Activated gamma-delta T cell treated with anti-CD3 and anti-CD28 coated beads, Interleukin-2, amount 50 U/mL, for 16 hours (primary cell): ENCODE measurements at places on chromosomes 16 and 17.

DNA sequence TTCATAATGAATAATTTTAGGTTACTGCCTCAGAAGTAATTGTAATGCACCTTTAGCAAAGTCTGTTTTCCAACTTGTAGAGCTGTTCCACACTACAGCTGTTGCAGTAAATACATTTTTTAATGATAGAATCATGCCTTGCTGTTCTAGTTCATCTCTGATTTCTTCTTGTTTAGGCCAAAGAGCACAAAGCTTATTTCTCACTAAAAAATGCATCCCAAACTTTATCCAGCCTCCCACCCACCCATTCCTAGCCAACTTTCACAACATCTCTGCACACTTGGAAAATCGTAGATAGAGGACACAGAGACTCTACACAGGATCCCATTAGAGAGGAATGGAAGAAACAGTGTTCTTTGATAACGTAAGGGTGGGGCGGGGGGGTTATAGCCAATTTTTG lies 252.2 kb upstream of the DYNLRB2 start:
- no peak for DNase-seq

DNA sequence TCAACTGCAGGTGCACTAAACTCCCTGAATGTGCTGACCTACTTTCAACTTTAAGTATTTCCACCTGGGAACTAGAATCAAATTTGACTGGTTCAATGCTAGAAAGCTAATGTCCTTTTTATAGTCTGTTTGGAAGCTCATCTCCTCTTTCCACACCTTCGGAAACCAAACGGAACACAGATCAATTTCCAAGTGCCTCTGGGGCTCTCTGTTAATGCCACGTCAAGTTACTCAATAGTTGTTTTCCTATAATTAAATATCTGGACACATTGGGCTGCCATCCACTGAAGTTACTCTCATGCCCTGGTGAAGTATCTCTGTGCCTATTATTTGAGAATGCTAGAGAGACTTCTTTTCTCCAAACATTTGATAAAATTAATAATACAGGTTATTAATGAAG lies 29.7 kb downstream of the ABAT start:
- DNase-seq, result no peak

DNA sequence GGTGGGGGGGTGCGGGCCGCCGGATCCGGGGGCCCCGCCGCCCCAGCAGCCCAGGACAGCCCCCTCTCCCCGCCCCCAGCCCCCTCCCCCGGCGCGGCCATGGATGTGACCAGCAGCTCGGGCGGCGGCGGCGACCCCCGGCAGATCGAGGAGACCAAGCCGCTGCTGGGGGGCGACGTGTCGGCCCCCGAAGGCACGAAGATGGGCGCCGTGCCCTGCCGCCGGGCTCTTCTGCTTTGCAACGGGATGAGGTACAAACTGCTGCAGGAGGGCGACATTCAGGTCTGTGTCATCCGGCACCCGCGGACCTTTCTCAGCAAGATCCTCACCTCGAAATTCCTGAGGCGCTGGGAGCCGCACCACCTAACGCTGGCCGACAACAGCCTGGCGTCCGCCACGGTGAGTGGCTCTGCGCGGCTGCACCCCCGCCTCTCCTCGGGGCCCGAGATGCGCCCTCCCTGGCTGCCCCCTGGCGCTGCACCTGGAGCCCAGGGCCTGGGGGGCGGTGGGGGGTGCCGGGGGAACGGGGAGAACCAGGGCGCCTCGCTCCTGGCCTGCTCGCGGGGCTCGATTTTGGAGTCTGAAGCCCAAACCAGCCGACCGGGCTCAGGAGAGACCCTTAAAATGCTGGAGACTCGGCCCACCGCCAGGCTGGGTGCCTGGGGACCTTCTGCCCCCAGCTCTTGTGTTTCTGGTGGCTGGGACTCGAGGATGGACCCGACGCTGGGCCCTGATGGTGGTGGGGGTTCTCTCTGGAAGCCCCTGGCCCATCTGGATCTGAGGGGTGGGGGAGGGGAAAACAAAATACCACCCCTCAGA lies 744 bp downstream of the CMIP start:
- DNase-seq, result no peak

GRCh38 chr17:44348234-44348987 lies 3.3 kb downstream of the GRN start:
- no peak for DNase-seq

DNA sequence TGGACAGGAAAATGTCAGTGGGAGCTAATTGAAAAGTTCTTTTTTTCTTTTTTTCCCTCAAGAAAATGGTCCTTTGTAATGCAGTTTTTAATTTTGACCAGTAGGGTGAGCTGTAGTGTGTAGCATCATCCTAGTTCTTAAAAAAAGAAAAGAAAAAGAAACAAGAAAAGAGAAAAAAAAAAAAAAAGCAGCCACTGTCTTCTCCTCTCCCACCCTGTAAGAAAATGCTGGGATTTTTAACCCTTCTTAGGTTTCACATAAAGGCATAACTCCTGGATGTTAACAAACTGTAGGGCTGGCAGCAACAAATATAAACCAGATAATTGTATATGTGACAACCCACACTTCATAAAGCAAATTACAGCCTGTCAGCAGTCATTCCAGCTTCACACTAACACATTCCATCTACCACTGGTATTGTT lies 78.1 kb downstream of the SKAP1 start:
- no peak for DNase-seq

- peak; percentile 41 for DNase-seq
These were observed 1.5 kb downstream of the COL1A1 start for GRCh38 chr17:50199803-50200456.

DNA sequence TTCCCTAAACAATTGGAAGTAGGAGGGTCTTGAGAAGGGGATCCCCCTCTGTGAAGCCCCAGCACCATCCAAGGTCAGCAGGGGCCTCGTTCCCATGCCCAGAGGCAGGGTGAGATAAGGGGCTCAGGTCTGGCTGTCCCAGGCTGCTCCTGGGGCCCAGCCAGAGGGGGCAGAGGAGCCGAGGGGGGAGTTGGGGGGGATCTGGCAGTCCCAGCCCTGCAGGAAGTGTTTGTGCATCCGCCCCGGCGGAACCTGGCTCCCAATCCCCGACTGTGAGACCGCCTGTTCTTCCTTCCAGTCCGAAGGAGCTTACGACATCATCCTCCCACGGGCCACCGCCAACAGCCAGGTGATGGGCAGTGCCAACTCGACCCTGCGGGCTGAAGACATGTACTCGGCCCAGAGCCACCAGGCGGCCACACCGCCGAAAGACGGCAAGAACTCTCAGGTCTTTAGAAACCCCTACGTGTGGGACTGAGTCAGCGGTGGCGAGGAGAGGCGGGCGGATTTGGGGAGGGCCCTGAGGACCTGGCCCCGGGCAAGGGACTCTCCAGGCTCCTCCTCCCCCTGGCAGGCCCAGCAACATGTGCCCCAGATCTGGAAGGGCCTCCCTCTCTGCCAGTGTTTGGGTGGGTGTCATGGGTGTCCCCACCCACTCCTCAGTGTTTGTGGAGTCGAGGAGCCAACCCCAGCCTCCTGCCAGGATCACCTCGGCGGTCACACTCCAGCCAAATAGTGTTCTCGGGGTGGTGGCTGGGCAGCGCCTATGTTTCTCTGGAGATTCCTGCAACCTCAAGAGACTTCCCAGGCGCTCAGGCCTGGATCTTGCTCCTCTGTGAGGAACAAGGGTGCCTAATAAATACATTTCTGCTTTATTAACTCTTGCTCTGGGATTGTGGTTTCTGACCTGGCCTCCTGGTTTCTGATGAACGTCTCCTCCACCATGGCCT lies 14.9 kb downstream of the GPRC5C start:
- DNase-seq, result no peak

- no peak for DNase-seq
These were observed 48.7 kb downstream of the CPPED1 start for GRCh38 chr16:12754824-12755543.

DNA sequence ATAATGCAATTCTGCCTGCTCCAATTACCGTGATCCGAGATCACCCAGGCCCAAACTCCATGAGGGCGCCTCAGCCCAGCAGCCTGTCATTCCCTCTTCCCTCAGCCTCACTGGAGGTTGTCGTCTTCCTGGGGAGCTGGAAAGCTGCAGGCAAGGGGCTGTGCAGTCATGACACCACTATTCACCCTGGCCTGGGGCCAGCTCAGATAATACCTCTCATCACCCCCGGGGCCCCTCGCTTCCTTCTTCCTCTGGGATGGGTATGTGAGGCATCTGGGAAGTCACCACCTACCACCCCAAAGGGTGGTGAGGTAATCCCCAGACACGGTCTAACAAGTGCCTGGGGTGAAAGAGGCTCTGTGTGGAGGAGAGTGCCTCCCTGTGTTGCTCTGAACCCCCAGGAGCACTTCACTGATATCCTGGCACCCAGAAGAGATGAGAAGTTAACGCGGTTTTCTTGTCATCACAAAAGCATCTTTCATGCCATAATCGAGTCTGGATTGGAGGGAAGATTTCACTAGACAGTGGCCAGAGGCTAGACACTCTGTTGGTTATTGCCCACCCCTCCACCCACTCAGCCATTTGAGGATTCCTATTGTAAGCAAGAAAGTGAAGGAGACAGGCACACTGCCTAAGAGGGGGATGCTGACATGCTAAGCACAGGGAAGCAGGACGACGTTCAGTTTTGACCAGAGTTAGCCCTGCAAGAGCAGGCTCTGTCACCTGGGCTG lies 18.4 kb downstream of the CFAP20 start:
- DNase-seq, result no peak

GRCh38 chr17:72093707-72094106 lies 27.1 kb upstream of the SOX9 start:
- DNase-seq, result no peak

GRCh38 chr16:35744084-35744483 lies 2284.7 kb downstream of the TP53TG3F start:
- no peak for DNase-seq

DNA sequence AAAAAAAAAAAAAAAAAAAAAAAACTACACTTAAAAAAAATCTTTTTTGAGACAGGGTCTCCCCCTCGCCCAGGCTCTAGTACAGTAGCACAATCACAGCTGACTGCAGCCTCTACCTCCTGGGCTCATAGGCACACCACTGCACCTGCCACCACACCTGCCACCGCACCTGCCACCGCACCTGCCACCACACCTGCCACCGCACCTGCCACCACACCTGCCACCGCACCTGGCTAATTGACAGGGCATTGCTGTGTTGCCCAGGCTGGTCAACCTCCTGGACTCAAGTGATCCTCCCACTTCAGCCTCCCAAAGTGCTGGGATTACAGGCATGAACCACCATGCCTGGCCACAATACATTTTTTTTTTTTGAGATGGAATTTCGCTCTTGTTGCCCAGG lies 17.6 kb upstream of the WDR45B start:
- no peak for DNase-seq

DNA sequence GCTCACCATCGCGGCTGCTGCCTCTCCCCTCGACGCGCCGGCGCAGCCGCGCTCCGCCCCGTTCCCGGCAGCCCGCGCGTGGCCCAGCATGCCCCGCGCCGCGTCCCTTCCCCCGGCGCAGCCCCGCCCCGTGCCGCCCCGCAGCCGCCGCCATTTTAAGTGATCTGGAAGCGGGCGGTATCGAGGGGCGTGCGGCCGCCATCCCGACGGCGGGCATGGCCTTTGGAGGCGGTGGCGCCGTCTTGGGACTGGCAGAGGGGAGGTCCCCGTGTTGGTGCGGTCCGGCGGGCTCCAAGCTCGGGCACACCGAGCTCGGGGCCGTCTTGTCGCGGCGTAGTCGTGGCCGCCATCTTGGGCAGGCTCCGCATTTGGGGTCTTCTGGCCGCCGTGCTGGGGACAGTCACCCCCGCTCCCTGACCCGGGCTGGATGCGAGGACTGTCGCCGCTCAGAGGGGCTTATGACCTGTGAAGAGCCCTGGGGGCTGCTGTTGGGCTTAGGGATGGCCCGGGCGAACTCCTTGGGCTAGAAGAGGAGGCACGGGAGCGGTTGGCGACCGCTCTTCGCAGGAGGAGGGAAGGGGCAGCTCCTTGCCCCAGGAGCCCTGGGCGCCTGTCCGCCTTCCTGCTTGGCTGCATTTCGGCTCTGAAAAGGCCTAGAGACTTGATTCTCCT lies at the start of gene ELOB:
Gene ELOB (minus strand): TSS at position 50 of the 672 bp plus-strand sequence. CDS start 41 bp downstream, at position 9.
- DNase-seq, result peak; percentile 82

DNA sequence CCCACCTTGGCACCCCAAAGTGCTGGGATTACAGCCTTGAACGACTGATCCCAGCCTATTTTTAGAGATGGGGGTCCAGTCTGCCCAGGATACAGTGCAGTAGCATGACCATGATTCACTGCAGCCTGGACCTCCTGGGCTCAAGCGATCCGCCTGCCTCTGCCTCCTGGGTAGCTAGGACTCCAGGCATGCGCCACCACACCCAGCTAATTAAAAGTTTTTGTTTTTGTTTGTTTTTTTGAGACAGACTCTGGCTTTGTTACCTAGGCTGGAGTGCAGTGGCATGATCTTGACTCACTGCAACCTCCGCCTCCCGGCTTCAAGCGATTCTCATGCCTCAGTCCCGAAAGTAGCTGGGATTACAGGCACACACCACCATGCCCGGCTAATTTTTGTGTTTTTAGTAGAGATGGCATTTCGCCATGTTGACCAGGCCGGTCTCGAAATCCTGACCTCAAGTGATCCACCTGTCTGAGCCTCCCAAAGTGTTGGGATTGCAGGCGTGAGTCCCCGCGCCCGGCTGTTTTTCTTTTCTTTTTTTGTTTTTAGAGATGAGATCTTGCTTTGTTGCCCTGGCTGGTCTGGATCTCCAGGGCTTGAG lies 2.3 kb upstream of the PAFAH1B1 start:
- DNase-seq, result no peak

DNA sequence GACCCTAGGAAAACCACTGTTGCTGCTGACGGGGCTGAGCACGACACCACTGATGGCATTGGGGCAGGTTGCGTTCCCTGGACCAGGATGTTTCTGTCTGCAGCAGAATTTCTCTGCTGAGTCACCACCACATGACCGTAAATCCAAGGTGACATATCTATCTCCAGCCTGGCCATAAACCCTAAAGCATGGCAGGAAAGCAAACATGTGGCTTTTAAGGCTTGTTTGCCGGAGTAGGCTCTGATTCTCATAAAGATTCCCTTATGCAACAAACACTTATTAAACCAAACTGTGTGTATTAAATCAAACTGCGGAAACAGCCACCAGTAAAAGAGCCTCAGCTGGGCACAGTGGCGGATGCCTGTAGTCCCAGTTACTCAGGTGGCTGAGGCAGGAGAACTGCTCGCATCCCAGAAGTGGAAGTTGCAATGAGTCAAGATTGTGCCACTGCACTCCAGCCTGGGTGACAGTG lies 17.3 kb downstream of the MPHOSPH6 start:
- no peak for DNase-seq

GRCh38 chr17:79363552-79364275 lies 247.1 kb downstream of the RBFOX3 start:
- DNase-seq, result no peak

- peak; percentile 47 for DNase-seq
These were observed 1.5 kb downstream of the MRPL10 start for GRCh38 chr17:47829870-47830269.

- no peak for DNase-seq
These were observed 5.5 kb downstream of the DHODH start for GRCh38 chr16:72013888-72014581.

- DNase-seq, result no peak
These were observed 250.7 kb downstream of the NTN1 start for GRCh38 chr17:9271989-9272388.

- no peak for DNase-seq
These were observed 1846.1 kb downstream of the TP53TG3F start for GRCh38 chr16:35305476-35305875.

DNA sequence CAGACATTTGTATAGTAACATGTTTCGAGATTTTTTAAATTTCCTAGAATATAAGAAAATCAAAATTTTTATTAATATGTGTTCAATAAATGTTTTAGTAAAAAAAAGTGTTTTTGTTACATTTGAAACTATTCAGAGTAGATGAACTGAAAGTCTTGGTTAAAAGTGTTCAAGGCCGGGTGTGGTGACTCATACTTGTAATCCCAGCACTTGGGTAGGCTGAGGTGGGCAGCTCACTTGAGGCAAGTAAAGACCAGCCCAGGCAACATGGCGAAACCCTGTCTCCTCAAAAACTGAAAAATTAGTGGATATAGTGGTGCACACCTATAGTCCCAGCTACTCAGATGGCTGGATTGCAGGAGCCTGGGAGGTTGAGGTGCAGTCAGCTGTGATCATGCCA lies 16.8 kb upstream of the PHKG2 start:
- DNase-seq, result no peak
